Cardiac fibroblast (primary cell): ENCODE measurements at places on chromosomes 3 and 15.

DNA sequence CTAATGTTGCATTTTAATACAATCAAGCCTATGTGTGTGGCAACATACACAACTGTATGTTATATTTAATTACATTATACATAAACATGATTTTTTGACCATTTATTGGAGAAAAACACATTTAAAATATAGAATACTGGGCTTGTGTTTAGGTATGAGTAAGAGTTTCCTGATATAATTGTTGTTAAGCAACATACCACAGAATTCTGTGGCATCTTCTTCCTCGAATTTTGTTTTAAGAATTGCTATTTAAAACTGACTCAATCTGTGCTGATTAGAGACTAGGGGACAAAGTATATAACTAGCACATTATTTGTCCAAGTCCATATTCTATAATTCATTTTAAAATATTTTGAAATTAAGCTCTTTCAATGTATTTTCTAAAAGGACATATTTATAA is 376.8 kb upstream of the THBS1 start:
- peak; percentile 74 for DNase-seq

DNA sequence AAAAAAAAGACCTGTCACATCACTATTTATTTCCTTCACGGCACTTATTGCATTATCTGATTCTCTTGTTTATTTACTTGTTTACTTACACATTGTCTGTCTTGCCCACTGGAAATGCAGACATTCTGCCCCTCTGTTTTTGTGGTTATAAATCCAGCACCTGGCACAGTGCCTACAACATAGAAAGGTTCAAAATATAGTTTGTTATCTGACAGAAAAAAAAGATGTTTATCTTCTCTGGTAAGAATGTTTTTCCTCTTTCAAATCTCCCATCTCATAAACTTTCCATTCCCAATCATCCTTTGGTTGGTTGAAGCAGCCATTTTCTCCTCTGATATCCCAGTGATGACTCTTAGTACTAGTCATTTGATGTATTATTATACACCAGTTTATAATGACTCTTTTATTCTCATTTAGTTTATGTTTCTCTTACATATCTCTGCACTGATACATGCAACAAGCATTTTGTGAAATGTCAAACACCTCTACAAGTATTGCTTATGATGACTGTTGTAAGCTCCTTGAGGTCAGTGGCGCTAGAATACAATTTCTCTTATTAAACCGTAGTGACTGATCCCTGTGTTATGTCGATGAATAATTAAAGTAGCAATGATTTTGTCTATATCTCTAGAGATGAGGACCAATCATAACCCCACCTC is 398.4 kb upstream of the TBL1XR1 start:
- DNase-seq = no peak

DNA sequence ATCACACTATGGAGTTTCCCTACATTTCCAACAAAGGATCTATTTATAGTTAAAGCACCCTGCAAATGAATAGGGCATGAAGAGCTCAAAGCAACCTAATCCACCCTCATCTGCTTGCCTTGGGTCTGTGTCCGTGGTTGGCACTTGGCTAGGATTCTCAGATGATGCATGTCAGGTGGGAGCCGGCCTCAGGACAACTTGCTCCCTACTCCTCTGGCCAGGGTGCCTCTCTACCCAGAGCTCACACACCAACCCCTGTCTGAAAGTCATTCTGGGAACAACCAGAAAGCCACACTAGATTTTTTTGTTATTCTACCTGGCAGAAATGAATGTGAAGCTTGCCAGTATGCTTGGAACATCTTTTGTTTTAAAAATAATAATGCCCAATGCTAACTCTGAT is 13.2 kb downstream of the ARHGEF3 start:
- no peak for DNase-seq

DNA sequence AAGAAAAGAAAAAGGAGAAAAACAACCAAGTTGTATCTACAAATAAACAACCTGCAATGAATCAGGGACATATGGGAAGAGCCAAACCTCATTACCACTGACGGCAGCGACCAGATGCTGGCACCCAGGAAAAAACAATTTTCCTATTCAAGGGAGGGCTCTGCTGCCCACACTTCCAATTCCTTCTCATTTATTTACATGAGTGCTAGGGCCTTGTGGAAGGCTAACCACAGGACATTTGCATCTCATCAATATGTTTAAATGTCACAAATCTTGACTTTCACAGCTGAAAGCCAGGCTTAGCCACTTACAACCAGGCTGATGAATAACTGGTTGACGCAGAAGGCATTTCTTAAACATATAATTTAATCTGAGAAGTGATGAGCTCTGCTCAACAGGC is 36.0 kb downstream of the RFTN1 start:
- no peak for DNase-seq

DNA sequence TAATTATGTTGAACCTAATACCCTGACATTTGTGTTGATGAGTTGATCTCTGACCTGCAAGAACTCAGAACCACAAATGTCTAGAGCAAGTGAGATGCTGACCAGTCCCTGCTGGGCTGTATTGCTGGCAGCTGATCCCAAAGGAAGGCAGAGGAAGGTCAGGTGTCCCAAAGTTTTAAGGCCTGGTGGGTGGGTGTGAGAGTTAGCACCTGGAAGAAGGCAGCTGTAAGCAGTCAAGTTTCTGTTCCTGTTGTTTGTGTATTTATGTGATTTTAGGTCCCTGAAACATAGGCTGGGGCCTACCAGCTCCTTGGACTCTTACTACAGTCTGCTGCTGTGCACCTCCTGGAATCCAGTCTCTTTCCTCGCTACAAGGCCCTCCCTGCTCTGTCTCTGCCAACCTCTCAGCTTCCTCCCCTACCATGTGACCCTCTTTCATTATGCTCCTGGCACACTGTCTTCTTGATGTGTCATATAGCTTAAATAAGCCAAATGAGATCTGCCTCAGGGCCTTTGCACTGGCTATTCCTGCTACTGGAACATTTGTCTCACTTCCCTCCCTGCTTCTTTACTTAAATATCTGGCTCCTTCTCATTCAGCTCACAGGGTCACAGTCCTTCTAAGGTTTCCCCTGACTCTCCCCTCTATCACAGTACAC is 31.0 kb upstream of the ATOSA start:
- no peak for DNase-seq

- DNase-seq = no peak
These were observed 1003.3 kb upstream of the NR2F2 start for GRCh38 chr15:95327183-95327525.

- no peak for DNase-seq
These were observed 7.0 kb downstream of the PSTPIP1 start for GRCh38 chr15:77001966-77002365.

DNA sequence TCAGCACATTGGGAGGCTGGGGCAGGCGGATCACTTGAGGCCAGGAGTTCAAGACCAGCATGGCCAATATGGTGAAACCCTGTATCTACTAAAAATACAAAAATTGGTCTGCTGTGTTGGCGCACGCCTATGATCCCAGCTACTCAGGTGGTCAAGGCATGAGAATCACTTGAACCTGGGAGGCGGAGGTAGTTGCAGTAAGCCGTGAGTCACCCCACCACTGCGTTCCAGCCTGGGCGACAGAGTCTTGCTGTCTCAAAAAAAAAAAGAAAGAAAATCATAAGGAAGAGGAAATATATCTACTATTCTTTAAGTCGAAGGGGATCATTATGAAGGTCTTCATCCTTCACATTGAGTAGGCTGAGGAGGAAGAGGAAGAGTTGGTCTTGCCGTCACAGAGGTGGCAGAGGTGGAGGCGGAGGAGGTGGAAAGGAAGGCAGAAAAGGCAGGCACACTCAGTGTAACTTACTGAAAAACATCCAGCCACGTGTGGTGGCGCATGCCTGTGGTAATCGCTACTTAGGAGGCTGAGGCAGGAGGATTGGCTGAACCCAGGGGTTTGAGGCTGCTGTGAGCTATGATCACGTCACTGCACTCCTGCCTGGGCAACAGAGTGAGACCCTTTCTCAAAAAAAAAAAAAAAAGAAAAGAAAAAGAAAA is 14.2 kb downstream of the CSK start:
- no peak for DNase-seq

GRCh38 chr15:61339516-61339915 is 110.4 kb upstream of the RORA start:
- DNase-seq = no peak

- no peak for DNase-seq
These were observed 60.3 kb upstream of the SMAD6 start for GRCh38 chr15:66641485-66642315.

DNA sequence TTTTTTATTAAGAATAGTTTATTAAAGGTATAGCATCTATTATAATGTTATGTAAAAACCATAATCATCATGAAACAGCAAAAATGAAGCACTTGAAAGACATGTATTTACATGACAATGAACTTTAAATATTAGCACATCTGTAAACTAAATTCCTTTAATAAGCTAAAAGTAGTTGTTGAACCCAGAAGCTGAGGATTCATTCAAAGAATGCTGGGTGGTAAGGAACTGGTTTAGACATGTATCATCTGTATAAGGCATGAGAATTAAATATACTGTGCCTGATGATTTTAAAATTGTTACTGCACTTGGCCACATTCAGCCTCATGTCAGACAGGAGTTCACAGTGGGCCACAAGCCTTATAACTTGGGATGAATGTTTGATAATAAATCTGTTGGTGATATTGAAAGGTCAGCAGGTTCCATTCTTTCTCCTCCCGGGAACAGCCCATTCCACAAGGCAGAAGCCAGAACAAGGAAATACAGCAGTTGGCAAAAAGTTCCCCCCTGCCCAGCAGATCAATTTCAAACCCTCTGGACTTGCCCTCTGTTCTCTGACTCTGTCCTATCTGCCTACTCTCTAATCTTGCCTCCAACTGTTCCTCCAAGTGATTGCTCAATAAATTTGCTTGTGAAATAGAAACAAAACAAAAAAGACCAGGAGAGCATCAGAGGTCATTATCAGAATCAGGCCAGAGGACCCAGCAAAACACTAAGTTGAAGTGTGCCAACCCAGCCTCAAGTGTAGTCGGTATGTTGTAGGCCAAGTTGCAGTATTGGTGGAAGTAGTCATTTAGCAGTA is 49.8 kb upstream of the TEX264 start:
- peak; percentile 46 for DNase-seq

DNA sequence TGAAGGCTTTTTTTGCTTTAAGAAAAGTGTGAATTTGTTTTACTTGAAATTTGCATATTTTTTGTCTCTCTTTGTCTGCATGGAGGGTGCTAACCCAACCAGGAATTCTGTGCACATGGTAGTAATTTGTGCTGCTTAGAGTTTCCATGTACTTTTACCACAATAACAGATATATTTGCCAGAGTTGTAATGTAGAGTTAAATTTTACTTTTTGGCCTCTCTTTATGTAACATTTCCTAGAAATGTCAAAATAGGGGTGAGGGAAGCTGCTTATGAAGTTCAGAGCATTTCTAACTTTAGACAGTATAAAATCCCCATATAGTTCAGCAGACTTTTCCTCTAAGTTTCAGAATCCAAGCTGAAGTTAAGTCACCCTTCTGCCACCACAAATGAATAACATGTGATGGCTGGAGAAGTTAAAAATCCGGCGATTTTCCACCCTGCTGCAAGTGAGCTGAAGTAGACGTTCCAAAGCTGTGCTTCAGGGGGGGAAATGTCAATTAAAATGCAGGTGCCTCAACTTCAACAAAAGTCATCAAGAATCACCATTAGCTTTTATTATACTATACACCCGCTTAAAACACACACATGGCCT is 385.7 kb upstream of the NR2F2 start:
- no peak for DNase-seq

DNA sequence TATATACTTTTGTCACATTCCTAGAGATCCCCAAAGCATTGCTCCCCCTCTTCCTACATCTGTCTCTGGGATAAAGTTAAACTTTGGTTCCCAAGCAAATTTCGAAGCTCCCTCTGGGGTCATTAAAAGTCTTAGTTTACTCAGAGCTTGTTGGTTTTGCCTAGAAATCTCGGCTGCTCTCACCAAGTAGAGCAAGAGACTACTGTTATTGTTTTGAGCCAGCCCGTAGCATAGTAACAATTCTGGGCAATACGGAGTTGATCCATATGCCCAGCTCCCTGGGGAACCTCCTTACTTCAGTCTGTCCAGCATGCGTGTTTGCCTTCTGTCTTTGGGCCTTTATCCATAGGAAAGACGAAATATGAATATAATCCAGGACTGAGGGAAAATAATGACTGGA is 10.0 kb upstream of the P3H2 start:
- peak; percentile 86 for DNase-seq

- DNase-seq = no peak
These were observed 42.1 kb upstream of the NSMCE3 start for GRCh38 chr15:29311696-29312095.
